ENCODE measurements at places on chromosomes 2 and 18.

- DNase-seq: no peak
Measured at GRCh38 chr18:3147935-3148554, 71.7 kb downstream of the MYOM1 start.

GRCh38 chr2:119212139-119212800 lies 11.4 kb upstream of the STEAP3 start:
- DNase-seq: no peak

- DNase-seq: no peak
Measured at GRCh38 chr2:64869126-64869525, 120.1 kb upstream of the SLC1A4 start.

DNA sequence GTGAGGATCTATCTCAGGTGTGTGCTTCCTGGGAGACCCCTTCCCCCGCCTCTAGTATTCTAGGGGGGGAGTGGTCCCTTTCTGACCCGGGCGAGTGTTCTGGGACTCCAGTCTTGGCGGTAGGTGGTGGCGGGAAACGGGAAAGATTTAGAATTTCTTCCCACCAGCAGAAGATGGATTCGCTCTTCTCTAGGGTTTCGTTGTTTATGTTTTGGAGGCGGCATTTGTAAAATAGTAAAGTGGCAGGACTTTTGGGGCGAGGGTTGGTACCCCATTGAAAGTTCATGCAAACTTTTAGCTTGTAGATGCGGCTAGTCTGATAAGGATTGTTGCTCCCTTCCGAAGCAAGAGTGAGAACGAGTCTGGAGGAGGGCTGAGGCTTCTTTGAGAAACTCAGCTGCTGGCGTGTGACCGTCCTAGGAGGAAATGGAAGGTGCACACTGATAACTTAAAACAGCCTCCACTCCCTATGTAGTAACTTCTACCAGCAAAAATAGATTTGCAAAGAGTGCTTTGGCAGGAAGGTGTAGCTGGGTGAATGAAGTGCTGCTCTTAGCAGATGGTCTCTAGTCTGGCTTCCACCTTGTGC lies 412 bp downstream of the GPD2 start:
- no peak for DNase-seq

GRCh38 chr2:112529757-112530156 lies 12.5 kb upstream of the POLR1B start:
- no peak for DNase-seq

GRCh38 chr18:23066504-23067039 lies 68.7 kb upstream of the CABLES1 start:
- DNase-seq: no peak

DNA sequence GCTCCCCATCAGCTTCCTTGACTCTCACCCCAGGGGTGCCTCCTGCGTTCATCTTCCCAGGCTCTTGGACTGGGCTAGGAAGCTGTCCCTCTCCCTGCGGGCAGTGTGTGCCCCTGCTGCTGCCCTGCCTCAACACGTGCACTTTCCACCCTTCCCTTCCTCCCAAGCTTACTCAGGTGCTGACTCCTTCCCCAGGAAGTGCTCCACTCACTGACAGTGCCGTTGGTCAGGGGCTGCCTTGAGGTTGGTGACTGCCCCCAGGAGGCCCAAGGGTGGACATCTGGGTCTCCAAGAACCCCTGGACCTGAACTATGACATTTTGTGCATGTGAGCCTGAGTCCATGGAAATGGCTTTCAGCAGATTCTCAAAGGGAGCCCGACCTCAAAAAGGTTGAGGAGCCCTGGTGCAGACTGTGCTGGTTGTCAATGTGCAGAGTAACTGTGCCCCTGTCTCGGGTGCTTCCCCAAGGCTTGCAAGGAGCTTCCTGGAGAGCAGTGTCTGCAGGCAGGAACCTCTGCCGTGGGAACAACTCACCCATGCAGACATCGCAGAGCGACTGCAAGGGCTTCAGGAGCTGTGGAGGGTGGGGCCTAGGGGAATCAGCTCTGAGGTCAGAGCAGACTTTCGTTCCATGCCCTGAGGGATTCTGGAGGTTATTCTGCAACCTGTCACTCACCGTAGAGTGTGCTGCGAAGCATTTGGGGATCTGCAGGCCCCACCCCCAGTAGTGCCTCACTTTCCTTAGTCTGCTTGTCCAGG lies 116.5 kb upstream of the MCFD2 start:
- no peak for DNase-seq

DNA sequence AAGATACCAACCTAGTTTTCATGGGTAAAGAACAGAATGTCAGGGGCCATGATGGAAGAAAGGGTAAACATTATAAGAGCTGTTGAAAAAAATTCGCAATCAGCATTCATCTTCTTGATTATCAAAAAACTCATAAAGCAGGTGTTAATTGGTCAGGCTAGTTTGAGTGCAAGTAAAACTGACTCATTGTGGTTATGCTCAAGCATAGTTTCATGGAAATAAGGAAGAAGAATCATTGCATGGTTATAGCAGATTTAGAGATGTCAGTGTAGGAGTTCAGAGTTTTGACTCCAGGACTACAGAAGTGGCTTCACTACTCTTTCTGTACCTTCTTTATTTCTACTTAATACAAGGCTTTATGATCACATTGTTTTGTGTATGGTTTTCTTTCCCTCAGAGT lies 26.9 kb upstream of the CDH19 start:
- DNase-seq: no peak

DNA sequence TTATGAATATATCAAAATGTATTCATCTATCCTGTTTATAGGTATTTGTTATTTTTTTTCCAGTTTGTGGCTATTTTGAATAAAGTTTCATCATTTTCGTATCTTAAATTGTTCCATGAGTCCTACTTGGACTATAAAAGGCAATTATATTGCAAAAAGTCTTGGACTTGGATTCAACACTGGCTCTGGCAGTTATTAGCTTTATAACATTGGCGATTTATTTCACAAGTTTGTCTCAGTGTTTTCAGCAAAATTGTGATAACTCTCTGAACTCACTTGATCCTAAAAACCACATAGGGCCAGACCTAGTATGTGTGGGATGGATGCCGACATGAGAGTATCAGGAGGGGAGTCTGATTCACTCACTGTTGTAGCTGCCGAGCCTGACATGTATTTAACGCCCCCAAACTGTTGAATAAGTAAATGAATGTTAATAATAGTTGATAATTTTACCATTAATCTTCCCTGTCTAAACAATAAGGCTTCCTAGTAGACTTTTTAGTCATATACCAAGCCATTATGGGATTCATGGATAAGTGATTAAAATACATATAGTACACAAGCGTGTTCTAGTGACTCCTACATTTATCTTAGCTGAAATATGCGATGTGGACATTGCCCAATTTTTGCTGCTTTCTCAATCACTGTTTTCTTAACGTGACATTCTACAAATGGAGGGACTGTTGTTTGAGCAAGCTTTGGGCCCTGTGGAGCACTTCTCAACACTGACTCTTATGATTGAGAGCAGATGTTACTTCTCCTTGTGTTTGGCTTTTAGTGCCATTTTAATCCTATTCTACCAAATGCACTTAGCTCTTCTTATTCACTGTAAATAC lies 907.6 kb downstream of the EPHA4 start:
- DNase-seq: peak; percentile 15

GRCh38 chr2:64092502-64092901 lies 51.7 kb downstream of the PELI1 start:
- DNase-seq: no peak

DNA sequence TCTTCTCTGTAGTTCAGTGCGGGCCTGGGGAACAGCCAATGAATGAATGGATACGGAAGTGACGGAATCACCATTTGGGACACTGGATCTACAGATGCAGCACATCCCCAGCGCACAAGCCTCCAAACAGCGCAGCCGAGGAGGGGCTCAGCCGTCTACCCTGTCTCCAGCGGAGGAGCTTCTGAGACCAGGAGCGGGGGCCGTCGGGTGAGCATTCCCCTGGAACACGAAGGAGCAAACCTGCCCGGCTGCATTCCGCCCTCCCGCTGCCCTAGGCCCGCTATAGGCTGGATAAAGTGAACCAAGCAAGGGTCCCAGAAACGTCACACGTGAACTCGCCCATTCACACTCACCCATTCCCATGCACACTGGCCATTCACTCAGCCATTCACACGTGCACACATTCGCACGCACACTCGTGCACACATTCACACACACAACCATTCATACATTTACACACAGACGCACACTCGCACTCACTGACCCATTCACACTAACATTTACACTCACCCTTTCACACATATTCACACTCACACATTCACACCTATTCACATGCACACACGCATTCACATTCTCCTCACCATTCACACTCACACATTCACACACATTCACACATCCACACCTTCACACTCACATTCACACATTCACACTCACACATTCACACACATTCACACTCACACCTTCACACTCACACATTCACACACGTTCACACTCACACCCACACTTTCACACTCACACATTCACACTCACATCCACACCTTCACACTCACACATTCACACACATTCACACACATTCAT lies 63.4 kb downstream of the BIN1 start:
- DNase-seq: no peak

- no peak for DNase-seq
Measured at GRCh38 chr2:150909090-150909489, 352.6 kb downstream of the RBM43 start.

DNA sequence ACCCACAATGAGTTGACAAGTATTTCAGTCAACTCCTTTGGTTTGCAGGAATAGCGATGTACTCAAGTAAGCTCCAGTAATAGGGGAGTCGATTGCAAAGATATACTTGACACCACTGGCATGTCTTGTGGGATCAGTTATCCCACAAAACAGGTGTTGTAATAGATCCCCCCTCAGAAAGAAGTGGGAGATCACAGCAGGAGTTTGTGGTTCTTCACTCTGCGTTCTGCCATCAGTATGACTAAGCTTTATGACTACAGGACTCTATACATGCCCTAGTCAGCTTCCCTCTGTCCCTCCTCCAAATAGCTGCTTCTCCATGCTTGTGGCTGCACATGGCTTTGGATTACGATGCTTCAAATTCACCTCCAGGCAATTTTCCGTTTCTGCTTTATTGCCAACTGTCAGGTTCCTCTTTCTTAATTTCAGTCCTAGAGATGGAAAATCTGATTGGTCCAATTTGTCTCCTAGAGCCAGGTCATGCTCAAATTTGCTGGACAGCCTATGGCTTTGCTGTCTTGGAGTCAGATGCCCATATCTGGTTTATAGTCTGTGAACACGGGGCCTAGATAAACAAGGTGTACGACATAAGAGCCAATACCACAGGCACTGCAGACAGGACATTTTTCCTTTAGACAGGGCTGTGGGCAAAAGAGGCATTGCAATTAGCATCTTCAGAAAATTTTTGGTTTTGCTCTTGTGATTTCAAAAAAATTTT lies 221.7 kb downstream of the PAX3 start:
- DNase-seq: no peak

GRCh38 chr2:197804758-197805714 lies 643 bp downstream of the PLCL1 start:
- no peak for DNase-seq

DNA sequence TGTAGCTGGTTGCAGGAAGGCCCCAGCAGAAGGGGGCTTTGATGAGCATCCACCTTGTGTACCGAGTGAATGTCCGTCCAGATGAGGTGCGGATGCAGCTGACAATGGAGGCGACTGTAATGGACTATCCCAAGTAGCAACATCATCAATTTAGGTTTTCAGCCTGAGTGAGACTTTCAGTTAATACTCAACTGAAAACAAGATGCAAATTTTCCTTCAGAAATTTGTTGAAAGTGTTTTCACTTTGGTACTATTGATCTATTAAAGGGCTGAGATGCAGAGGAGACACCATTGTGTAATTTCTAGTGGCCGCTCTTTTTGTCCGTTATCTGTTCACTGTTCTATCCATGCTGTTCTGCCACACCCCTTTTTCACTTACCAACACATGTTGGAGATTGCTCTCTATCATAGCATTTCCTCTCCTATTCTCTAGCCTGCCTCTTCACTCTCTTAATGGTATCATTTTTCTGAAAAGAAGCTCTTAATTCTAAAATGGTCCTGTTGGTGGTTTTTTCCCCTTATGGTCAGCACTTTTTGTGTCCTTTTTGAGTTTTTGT lies 12.0 kb upstream of the CASP8 start:
- no peak for DNase-seq

DNA sequence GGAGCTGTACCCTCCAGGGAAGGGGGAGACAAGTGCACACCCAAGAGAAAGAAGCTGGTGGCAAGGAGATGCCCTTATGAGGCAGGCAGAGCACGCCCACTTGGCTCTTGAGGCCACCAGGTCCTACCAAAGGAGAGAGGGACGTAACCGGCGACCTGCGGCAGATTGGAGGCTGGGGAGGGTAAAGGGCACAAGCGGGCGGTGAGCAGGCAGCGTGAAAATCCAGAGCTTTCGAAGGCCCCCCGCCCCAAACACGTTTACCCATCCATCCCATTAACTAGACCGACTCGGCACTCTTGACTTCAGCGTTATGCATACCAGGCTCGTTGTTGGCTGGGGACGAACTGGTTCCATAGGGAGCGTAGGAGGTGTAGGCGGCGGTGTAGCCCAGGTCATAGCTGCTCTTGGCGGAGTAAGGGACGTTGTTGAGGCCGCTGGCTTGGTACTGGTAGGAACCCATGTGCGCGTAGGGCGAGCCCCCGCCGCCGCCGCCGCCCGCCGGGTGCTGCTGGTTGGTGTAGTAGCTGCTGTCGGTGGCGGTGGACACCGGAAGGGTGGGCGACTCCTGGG lies 794 bp downstream of the DLX2 start:
- DNase-seq: no peak

DNA sequence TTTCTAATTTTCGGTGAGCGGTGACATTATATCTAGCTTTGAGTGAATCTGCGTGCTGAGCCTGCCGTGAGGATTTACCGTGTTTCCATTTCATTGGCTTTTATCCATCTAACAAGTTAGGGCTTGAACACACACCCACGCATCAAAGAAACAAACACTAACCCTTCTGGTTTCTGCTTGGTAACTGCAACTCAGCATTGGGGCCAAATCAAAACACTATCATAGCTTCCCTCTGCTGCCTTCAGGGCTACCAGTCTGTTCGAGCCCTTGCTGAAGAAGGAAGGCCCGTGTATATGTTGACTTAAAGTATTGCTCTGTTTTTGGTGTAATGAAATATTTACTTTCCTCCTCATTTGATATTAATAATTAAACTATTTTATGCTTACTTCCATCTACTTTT lies 227.2 kb downstream of the PHLPP1 start:
- DNase-seq: no peak

GRCh38 chr2:101787097-101787496 lies 89.6 kb downstream of the MAP4K4 start:
- DNase-seq: no peak

- no peak for DNase-seq
Measured at GRCh38 chr18:56353663-56354260, 284.6 kb downstream of the TXNL1 start.

DNA sequence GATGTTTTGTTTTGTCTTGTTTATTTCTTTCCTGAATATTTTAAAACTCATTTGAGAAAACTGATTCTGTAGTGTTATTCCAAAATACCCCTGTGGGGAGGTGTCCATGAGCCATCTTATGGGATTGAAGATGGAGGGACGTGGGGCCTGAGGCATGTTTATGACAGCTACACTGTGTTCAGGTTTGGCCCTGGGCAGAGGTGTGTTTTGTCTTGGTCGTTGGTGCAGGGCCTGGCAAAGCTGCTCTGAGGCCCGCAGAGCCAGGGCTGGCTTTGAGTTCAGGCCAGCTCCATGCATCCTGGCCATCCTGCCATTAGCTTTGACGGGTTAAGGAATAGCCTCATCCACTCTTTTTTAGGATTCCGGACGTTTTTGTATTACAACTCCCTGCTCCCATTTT lies 68.9 kb downstream of the TMEM18 start:
- DNase-seq: no peak

- DNase-seq: no peak
Measured at GRCh38 chr2:239476757-239477585, 76.2 kb upstream of the HDAC4 start.

- DNase-seq: no peak
Measured at GRCh38 chr2:189203177-189203799, 23.7 kb upstream of the COL5A2 start.

All from BJ (cell line).